ENCODE measurements at places on chromosomes 7 and 10.

- no peak for DNase-seq
Measured at GRCh38 chr10:7206412-7207100, 204.3 kb downstream of the SFMBT2 start.

GRCh38 chr10:112622786-112623185 is 175.8 kb downstream of the VTI1A start:
- DNase-seq = no peak

- peak; percentile 74 for DNase-seq
Measured at GRCh38 chr7:24851786-24852185, 94.5 kb upstream of the GSDME start.

- DNase-seq = no peak
Measured at GRCh38 chr10:68446179-68446578, 25.6 kb downstream of the DNA2 start.

- no peak for DNase-seq
Measured at GRCh38 chr10:44619521-44619920, 234.6 kb upstream of the CXCL12 start.

GRCh38 chr10:92244796-92245195 is 46.1 kb downstream of the CPEB3 start:
- DNase-seq = no peak

- DNase-seq = peak; percentile 13
Measured at GRCh38 chr7:150370612-150371071, 2.0 kb downstream of the REPIN1 start.

- DNase-seq = peak; percentile 48
Measured at GRCh38 chr10:92822964-92823363, 25.4 kb upstream of the EXOC6 start.

GRCh38 chr7:98303906-98304305 is 22.4 kb downstream of the BRI3 start:
- no peak for DNase-seq

- no peak for DNase-seq
Measured at GRCh38 chr10:25666276-25666675, 267.8 kb upstream of the MYO3A start.

DNA sequence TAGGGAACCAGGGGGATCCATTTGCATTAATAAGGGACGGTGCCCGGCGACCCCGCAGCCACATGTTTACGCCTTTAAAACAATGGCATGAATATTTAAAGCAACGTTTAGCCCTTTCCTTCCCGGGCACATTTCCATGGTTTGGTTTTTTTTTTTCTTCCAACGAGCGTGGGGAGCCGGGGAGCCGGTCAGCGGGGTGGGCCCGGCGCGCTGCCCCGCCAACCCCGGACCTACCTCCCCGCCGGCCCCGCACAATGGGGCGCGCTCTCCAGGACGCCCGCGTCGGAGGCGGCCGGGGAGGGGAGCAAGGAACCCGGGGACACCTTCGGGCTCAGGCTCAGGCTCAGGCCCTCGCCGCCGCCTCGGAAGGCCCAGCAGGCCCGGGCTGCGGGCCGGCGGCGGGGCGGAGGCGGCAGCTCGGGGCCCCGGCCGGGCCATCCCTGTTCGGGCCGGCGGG is 1.0 kb downstream of the SEPHS1 start:
- peak; percentile 8 for DNase-seq

GRCh38 chr7:15891151-15891881 is 204.8 kb upstream of the MEOX2 start:
- DNase-seq = peak; percentile 69

- DNase-seq = no peak
Measured at GRCh38 chr7:107344799-107345198, 125.1 kb upstream of the GPR22 start.

GRCh38 chr10:30736685-30737232 is 107.2 kb upstream of the LYZL2 start:
- peak; percentile 97 for DNase-seq

- DNase-seq = no peak
Measured at GRCh38 chr10:35378541-35379210, 42.4 kb downstream of the CCNY start.

DNA sequence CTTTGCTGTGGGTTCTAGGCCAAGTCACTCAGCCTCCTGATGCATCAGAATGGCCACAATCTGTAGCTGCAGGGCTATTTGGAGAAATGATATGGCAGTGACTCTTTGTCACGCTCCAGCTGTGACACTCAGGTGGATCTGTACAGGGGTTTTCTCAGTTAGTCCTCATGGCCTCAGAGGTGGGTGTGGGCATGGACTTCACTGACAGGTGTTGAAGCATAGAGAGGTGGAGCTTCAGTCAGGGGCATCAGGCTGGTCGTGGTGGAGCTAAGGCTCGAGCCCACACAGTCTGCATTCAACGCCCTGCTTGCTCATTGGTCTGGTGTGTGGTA is 21.2 kb downstream of the PALD1 start:
- no peak for DNase-seq

GRCh38 chr7:90455163-90456030 is 14.0 kb upstream of the PTTG1IP2 start:
- DNase-seq = peak; percentile 56

DNA sequence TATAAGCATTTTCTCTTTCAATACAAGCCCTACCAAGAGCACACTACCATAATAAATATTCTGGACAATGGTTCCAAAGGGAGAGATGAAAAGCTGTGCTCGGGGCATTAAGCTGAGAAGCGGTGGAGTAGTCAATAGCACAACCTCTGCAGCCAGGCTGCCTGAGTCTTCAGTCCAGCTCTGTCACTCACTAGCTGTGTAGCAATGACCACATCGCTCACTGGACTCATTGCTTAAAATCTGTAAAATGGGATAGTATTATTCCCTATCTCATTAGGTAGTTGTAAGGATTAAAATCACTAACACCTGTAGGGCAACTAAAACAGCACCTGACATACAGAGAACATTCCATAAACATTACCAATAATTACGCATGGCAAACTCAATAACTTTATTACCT is 199.9 kb upstream of the KLF14 start:
- DNase-seq = no peak

GRCh38 chr10:79166741-79167140 is 98.0 kb downstream of the ZMIZ1 start:
- DNase-seq = no peak

DNA sequence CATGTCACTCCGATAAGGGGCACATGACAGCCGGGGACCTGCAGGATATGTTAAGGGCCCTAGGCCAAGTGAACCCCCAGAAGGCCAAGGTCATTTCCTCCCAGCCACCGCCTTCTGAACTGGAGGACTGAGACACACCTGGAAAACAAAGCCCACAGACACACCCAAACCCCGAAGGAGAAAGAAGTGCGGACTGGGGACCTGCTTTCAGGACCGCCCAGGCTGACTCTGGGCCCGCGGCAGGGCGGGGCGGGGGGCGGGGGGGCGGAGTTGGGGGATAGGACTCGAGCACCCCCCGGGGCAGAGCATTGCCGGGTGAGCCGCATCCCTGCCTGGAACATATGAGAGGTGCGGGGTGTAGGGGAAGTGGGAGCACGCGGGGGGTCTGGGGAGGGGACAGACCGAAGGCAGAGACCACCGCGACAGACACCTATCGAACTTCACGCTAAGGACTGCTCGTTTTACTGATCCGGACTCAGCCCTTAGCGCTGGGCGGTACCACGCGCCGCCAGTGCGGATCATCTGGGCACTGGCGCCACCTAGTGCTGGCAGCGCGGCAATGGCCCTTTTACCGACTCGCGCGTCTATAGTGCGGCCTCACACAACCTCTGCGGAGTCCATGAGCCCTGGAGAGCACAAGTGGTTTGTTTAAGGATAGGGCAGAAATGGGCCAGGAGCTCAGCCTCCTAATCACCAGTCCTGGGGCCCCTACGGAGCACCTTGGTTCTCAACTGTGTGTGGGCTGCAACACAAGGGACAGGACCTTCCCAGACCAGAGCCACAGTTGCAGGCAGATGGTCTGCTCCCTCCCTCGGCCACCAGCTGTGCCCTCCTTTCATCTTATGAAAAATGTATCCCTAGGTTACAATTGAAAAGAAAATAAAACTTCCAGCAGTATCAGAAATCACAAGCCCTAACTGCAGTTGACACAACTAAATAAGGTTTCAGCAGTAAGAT is 157.6 kb downstream of the HERPUD2 start:
- peak; percentile 49 for DNase-seq

DNA sequence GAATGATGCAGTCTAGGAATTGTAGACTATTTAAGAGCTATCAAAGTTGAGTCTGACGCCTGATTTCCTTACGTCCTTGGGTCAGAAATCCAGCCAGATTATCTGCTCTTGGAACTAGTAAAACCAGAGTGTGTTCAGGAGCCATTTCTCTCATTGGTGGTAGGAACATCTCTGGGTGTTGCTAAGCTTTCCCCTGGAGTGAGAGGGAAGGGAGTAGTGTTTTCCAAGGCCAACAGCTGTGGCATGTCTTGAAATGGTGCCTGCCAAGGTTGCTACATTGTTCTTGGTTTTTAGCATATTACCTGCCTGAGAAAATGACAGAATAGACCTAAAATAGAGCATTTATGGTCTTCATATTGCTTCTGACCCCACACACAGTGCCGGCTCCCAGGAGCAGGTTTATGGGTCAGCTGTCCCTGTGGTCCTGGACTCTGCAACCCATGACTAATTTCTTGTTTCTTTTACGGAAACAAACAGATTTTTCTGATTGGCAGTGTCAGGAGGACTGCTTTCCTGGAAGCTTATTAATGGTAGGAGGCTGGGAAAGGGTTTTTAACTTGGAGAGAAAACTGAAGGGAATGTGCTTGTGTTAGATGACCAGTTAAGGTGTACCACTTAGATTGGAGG is 17.5 kb downstream of the GBF1 start:
- peak; percentile 46 for DNase-seq

DNA sequence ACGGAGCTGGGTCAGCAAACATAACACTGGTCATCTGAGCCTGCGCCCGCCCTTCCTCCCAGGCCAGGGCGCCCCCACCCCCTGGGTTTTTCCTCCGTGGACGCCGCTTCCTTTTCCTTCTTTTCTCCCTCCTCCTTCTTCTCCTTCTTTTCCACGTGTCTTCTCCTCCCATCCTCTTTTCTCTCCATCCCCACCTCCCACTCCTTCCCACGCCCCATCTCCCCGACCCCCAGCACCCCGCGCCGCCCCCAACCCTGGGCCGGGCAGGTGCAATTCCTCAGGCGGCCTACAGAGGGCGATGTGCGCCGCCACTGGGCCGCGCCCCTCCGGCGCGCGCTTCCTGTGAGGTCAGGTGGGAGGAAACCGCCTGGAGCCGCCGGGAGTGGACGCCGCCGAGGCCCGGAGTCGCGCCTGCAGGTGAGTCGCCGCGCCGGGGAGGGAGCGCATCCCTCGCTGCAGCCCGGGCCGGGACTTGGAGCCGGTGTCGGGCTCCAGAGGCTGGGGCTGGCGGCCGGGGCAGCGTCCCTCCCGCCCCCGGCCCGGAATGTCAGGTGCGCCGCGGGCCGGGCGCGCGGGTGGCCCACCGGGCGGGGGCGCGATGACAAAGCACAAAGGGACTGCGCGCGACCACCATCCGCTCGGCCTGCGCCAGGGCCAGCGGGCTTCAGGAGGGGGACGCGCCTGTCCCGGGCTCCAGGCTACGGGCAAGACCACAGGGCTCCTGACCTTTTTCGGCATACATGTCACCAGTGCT is at the start of gene FAM241B:
Gene FAM241B, plus strand, starts transcription at position 351 of the 754 bp plus-strand sequence. CDS start 1,497 bp downstream, outside the sequence.
- DNase-seq = peak; percentile 63

- peak; percentile 83 for DNase-seq
Measured at GRCh38 chr7:155208681-155209477, 88.8 kb upstream of the INSIG1 start.

GRCh38 chr10:98748298-98748697 is 301.6 kb upstream of the HPS1 start:
- peak; percentile 36 for DNase-seq

DNA sequence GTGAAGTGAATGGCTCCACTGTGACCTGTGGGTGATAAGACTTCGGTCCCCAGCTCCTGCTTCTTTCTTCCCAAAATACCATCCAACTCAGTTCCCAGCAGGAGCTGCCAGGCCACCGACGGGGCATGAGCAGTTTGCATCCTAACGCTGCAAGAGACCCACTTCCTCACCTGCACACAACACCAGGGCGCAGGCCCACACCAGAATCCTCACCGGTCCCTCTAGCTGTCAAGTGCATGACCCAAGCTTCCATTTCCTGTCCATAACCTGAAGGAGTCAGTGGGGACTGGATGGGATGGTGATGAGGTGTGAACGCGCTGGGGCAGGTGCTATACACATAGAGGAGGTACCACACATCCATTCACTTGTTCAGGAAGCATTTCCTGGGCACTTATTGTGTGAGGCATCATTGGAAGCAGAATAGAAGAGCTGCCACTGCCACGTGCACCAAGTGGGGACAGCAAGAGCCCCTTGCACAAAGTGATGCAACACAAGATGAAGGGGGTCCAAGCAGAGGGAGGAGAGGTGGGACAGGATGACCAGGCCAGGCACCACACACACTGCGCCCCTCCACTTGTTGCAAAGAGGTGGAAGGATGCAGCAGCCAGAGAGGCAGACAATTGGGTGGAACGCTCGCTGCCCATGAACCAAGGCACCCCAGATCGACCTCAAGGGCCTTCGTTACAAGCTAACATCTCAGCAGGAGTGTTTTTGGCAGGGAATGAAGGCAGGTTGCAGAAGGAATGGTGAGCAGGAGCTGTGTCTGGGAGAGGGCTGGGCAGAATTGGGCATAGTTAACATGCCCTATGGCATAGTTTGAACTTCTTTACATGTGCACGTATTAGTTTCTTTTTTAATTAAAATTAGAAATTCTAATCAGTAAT is 605.8 kb upstream of the MGMT start:
- DNase-seq = no peak

GRCh38 chr10:80315391-80315790 is 25.9 kb upstream of the MAT1A start:
- no peak for DNase-seq

- peak; percentile 68 for DNase-seq
Measured at GRCh38 chr10:61837755-61838171, 63.7 kb upstream of the ARID5B start.

- peak; percentile 74 for DNase-seq
Measured at GRCh38 chr10:62735464-62736167, 68.9 kb upstream of the ADO start.

- DNase-seq = no peak
Measured at GRCh38 chr10:125264091-125264490, 103.7 kb upstream of the CTBP2 start.

- DNase-seq = no peak
Measured at GRCh38 chr7:150307129-150307528, 16.0 kb upstream of the LRRC61 start.

DNA sequence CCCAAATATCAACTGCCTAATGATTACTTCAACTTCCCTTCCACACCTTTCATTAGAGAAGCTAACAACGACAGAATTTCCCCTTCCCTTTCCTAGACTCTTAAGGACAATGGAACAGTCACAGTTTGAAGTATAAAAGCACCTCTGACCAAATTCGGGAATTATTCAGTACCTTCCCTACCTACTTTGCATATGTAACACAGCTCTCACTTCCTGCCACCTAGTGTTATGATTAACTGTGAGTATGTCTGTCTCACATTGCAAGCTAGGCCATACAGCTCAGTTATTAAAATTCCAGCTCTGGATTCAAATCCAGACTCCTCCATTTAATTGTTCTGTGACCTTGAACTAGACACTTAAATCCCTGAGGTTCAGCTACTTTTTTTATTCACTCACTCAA is 44.8 kb upstream of the HPSE2 start:
- peak; percentile 44 for DNase-seq

GRCh38 chr7:3722396-3722922 is 421.4 kb downstream of the SDK1 start:
- no peak for DNase-seq
